Aorta (tissue), 5 donors: ENCODE measurements at places on chromosomes 7 and 10. TPM values are rescaled to one million over a fixed set of nuclear protein-coding genes. Genes with fewer than 3 reads are reported as not detected.

Gene MKX
- polyA plus RNA-seq: 4.1 TPM

Gene CPXM2
- 43.8 TPM for polyA plus RNA-seq

Gene HTRA1
- polyA plus RNA-seq: 324 TPM

Gene EPC1
- polyA plus RNA-seq: 21.8 TPM

Gene IFIT3
- polyA plus RNA-seq: 15.0 TPM

Gene TWIST1
- 11.9 TPM for polyA plus RNA-seq

- no peak for DNase-seq
Measured at GRCh38 chr7:64544010-64544409, 18.9 kb downstream of the ZNF680 start.

- DNase-seq: no peak
Measured at GRCh38 chr10:2011106-2011716, 273.9 kb upstream of the ADARB2 start.

DNA sequence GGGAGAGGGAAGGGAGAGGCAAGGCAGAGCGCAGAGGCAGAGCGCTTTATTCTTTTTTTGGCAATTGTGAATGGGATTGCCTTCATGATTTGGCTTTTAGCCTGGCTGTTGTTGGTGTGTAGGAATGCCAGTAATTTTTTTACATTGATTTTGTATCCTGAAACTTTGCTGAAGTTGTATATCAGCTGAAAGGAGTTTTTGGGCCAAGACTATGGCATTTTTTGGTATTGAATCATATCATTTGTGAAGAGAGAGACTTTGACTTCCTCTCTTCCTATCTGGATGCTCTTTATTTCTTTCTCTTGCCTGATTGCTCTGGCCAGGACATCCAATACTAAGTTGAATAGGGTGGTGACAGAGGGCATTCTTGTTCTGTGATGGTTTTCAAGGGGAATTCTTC lies 291.3 kb downstream of the REEP3 start:
- DNase-seq: no peak

- peak; percentile 42 for DNase-seq
Measured at GRCh38 chr7:44289341-44290251, 35.8 kb downstream of the CAMK2B start.

DNA sequence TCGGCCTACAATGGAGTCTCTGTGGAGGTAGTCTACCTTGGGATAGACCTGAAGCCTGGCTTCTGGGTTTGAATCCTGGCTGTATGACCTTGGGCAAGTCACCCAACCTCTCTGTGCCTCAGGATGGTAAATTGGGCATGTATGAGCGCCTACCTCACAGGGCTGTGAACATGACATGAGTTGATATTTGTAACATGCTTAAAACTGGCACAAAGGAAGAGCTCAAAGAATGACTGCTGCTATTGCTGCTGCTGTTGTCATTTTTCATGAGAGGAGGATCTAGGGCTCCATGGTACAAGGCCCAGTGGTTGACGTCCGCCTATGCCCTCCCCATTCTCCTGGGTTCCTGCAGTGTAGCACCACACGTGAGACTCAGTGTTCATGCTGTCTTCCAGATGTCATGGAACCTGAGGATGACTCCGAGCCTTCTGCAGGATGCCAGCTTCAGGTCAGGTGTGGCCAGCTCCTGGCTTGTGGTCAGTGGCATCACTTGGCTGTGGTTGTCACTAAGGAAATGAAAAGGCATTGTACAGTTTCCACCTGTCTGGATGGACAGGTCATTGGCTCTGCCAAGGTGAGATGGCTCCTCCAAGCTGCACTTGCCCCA lies 95.0 kb downstream of the WDFY4 start:
- DNase-seq: no peak

DNA sequence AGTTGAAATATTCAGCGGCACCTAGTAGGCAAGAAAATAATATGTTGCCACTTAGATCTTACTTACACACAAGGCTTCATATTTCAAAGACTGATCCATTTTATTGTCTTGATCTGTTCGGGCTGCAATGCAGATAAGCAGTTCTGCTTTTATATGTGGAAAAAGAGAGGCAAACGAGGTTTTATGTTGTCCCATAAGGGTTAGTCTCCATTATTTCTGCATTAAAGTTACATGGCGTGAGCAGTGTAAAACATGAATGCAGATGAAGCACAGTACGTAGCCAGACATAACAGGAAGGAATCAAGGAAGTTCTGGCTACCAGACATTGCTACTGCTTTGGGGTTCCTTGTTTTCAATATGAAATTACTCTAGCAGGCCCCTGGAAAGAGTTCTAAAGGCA lies 224.8 kb downstream of the BBS9 start:
- DNase-seq: no peak

- DNase-seq: no peak
Measured at GRCh38 chr7:98703916-98704315, 86.8 kb downstream of the NPTX2 start.

GRCh38 chr7:41763626-41764025 lies 60.7 kb upstream of the INHBA start:
- DNase-seq: no peak

GRCh38 chr10:71753091-71753959 lies 20.0 kb downstream of the VSIR start:
- peak; percentile 86 for DNase-seq

- no peak for DNase-seq
Measured at GRCh38 chr7:39615350-39615975, 7.9 kb upstream of the RALA start.

GRCh38 chr7:150322833-150323681 lies at the start of the genes ACTR3C and LRRC61:
Gene ACTR3C, minus strand, starts transcription at chr7:150323545. Its CDS starts 28,249 bp downstream, at chr7:150295296.
Gene LRRC61, plus strand, starts transcription at chr7:150323355. Its CDS starts 13,507 bp downstream, at chr7:150336862.
- DNase-seq: no peak

DNA sequence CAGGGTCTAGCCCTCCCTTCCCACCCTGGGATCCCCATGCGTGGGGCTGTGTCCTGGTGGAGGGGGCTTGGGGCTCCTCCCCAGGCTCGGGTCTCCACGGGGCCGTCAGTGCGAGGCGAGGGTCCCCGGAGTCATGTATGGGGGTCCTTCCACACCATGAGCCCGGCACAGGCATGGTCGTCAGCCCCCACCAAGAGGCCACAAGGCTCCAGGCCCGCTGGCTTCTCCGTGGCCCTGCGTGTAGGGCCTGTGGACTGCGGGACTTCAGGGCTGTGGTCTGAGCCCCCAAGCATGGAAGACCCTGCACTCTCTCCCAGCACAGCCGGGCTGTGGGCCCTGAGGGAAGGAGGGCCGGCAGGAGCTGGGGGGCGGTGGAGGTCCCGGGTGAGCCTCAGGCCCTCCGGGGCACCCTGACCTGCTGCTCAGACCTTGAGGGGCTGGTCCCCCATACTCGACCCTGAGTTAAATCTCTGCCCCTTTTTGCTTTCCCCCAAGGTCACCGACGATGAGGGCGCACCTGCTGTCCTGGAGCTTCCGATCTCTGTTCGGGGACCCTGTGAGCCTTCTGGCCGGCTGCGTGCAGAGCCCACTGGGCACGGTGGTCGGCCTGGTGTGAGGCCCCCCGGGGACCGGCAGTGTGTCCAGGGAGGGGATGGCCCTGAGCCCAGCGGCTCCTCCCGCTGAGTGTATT lies 19.7 kb downstream of the PWWP2B start:
- no peak for DNase-seq

DNA sequence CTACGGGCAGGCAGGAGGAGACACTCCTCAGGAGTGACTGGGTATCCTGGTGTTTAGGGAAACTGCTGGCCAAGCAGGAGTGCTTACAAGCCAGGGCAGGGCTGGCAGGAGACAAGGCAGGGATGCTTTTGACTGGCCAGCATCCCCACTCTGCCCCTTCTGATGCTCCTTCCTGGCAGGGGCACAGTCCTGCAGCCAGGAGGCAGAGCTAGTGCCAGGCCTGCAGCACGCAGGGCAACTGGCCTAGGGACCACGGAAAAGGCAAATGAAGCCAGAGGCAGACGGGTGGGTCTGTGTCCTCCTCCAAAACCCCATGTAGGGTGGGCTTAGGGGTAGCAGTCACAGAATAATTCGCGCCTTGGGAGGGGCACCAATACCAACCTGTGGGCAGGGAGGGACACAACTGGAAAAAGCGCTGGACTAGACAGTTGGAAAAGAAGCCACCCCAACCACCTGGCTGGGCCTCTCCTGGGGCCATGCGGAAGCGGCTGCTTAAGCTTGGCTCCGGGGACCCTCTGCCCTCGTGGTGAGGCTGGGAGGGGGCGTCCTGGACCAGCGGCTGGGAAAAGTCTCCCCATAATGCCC lies 4.8 kb downstream of the IMPDH1 start:
- DNase-seq: peak; percentile 43

DNA sequence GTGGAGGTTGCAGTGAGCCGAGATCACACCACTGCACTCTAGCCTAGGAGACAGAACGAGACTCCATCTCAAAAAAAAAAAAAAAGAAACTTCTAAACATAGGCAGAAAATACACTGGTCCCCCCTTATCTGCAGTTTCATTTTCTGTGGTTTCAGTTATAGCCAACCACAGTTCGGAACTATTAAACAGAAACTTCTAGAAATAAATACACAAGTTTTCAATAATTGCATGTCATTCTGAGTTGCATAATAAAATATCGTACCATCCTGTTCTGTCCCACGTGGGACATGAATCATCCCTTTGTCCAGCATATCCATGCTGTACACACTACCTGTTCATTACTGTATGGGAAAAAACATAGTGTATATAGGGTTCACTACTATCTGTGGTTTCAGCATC lies 8.0 kb downstream of the XRCC2 start:
- DNase-seq: no peak

- no peak for DNase-seq
Measured at GRCh38 chr7:10121631-10122030, 852.0 kb upstream of the PHF14 start.

- peak; percentile 35 for DNase-seq
Measured at GRCh38 chr10:5615316-5615715, 51.1 kb downstream of the ASB13 start.

- no peak for DNase-seq
Measured at GRCh38 chr10:55491712-55492111, 690.7 kb upstream of the PCDH15 start.

DNA sequence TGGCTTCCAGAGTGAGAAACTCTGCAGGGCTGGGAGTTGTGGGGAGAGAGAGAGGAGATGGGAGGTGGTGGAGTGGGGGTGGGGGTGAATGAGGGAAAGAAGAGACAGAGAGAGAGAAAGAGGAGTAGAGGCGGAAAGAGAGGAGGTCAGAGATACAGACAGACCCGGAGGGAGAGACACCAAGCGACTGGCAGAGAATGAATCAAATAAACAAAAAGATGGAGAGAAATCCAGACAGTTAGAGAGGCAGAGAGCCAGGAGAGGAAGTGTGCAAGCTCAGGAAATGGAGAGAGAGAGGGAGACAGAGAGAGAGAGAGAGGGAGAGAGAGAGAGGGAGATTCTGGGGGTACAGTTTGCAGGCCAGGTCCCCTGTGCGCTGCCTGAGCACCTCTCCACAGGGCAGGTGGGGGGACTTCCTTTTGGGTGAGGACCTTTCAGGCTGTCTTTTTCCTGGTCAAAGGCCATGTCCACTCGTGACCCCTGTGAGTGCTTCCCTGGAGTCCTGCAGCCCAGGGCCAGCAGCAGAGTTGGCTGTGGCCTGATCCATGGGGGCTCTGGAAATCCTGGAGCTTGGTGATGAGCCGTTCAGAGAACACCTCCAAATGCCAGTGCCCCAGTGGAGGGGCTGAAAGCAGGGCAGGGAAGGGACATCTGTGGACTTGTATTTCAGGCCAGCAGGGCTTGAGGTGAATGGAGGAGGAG lies 25.0 kb upstream of the PCBD1 start:
- peak; percentile 29 for DNase-seq

- no peak for DNase-seq
Measured at GRCh38 chr7:1396195-1396594, 63.1 kb downstream of the MICALL2 start.

DNA sequence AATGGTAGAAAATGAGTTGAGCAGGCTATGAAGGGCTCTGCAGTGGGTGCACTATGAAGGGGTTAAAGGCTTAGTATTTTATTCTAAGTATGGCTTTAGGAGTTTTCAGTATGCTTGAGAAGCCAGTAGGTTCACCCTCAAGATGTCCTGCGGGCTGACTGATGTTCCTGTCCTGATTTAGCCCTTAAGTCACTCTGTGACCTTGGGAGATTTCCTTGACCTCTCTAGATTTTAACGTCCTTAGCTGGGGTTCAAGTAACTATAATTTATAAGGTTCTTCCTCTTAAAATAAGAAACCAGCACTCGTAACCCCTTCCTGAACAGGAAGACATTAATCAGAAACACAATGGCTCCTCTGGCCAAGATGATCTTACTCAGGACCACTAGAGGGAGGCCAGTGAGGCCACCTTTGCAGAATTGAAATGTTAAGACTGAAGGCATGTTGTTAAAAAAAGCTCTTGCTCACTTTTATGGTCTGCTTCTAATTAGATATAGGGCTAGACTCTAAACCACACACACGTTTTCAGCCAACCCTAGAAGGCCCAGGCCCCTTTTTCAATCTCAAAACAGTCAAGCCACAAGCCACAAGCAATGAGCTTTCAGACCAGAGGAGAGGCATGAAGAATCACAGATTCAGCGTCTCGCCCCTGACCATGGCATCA lies 41.9 kb downstream of the CDK1 start:
- DNase-seq: no peak

DNA sequence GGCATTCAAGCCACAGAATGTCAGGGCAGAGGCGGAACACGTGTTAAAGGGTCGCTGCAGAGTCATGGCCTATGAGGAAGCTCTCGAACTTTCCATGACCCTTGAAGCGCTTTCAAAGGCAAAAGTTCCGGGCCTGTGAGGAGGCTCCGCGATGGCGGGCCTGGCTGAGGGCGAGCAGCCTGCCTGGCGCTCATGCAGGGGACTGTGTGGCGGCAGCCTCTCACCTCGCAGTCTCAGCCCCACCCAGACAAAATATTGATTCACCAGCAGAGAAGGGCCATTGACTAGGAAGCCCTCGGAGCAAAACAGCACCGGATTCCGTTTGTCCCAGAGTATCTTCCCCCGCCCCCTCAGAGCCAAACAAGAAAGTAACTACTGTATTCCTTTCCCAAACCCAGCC lies 12.8 kb upstream of the CNNM1 start:
- no peak for DNase-seq

DNA sequence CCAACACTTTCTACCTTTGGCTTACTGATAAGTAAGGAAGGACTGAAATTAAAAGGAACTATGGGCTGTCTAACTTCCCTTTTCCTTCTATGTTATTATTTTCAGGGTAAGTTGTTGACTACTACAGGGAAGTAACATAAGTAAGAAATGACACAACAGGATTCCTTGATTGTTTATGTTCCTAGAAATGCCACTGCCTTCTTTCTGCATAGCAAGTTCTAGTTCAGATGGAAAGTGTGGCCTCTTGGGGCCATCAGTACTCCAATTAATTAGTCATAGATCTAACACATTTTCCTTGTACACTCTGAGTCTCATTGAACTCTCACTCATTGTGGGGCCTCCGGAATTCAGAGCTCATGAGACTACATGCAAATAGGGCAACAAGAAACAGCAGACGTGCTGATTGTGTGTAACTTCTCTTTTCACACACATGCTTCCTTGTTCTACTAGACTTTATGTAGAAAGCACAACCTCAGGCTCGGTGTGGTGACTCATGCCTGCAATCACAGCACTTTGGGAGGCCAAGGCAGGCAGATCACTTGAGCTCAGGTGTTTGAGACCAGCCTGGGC lies 35.3 kb upstream of the HIBADH start:
- DNase-seq: no peak

- DNase-seq: peak; percentile 51
Measured at GRCh38 chr7:155351120-155351870, 53.6 kb downstream of the INSIG1 start.

DNA sequence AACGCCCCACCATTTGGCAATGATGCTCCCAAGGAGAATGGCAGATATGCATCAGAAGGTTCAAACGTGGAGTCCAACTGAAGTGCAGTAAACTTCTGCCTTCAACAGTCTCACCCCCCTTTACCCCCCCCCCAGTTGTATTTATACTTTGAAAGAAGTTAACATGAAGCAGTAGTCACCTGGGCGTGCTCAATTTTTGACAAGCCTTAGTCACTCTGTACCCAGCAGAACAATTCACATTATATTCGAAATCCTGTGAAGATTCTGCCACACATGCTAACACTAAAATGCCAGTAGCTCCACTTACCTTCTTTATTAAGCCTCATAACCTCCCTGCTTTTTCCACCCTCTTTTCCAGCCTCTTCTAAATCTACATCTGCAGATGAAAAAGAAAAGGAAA lies 894 bp downstream of the ATXN7L1 start:
- no peak for DNase-seq
